MM.1S (cell line): ENCODE measurements at places on chromosomes 7 and 10.

- no peak overlapping the region for H3K27ac ChIP-seq
- no peaks in the 10 kb centered on the region for H3K36me3 ChIP-seq
- DNase-seq = no peak
- no peaks in the 10 kb centered on the region for H3K4me1 ChIP-seq
- peaks cover 59% of the 10 kb centered on the region for H3K27me3 ChIP-seq
Measured at GRCh38 chr10:71234004-71234894, 21.9 kb downstream of the UNC5B start.

DNA sequence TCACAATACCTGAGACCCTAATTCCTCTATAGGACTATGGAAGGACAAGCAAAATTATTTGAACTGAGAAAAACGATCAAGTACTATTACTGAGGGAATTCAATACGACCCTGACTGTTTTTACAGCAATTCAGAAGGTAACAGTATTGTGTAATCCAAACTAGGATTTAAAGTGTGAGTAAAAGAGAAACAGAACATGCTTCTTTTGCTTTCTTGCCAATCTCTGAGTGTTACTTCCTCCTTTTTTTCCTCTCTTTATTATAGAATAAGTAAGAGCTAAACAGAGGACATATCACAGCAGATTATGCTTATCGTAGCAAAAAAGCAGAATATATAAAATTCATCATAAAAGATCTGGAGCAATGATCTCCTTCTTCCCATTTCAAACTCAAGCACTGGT, 292.1 kb downstream of the THSD7A start:
- H3K36me3 ChIP-seq = no peaks in the 10 kb centered on the region
- no peak for DNase-seq
- no peaks in the 10 kb centered on the region for H3K4me1 ChIP-seq
- H3K27me3 ChIP-seq = no peaks in the 10 kb centered on the region
- no peak overlapping the region for H3K27ac ChIP-seq
- H3K4me3 ChIP-seq = no peak overlapping the region

DNA sequence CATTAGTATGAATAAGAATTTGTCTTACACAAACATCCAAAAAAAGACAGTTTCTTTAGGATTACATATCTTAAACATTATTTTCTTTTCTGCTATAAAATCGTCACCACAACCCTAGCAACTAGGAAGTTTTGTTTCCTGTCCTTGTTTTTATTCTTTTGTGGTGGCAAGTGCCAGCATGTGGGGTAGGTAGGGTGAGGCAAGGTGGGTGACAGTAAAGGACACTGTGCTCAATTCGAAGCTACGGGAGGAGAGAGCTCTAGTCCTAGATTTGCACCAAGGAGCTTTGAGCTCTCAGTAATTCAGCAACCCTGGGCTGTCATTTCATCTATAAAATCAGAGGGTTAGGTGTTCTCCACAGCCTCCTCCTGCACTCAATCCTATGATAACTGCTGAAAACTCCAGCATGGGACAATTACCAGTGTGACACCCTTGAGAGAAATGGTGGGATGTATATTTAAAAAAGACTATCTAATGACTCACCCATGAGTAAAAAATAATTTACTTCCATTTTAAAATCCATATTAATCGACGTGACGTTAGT, 187.1 kb downstream of the FAM107B start:
- peaks cover 19% of the 10 kb centered on the region for H3K36me3 ChIP-seq
- peaks cover 42% of the 10 kb centered on the region for H3K4me1 ChIP-seq
- no peaks in the 10 kb centered on the region for H3K27me3 ChIP-seq
- no peak overlapping the region for H3K4me3 ChIP-seq

DNA sequence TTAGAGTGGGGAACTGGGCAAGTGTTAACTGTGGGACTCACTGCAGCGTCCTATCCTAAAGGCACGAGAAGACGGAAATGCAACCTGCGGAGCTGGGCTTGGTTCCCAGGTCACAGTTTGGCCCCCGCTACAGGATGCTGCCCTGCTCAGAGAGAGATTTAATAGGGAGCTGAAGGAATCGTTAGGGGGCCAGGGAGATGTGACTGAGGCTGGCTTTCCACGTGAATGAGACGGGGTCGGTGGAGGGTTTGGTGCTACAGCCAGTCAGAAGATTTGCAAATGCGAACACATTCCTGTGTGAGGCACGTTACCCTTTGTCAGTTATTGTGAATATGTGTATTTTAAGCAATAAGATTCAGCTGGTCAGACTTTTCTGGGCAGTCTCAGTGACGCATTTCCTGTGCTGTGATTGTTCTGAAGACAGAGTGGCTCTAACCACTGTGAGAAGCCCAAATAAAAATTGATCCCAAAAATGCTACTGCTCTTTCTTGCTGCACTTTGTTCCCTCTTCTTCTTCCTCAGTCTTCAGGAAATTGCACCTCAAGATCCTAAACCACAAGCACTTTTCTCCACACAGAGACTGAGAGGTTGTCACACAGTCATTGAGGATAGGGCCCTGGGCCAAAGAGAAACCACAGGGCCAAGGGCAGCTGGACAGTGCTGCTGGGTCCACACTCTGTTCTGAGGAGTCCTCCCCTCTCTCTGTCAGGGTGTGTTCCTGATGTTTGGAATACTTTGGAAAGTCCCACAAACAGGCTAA, 21.2 kb downstream of the CYP17A1 start:
- H3K4me1 ChIP-seq = no peaks in the 10 kb centered on the region
- no peak for DNase-seq
- H3K4me3 ChIP-seq = no peak overlapping the region
- no peaks in the 10 kb centered on the region for H3K36me3 ChIP-seq
- no peaks in the 10 kb centered on the region for H3K27me3 ChIP-seq
- H3K27ac ChIP-seq = no peak overlapping the region

DNA sequence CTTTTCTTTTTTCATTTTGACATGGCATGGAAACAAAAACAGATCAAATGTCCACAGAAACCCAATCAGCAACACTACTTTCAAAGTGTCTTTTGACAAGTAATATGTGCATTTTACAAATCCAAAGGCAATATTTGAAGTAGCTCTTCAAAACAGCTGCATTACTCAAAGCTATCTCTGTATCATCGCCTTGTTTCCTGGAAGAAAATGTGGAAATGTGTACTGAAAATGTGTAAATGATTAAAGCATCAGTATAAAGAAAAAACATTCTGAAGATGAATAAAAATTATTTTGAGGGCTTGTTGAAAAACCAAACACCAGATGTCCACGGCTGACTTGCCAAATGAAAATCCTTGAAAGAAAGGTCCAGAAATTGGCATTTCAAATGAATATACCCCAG, 16.5 kb upstream of the ITGB8 start:
- no peak overlapping the region for H3K27ac ChIP-seq
- no peak overlapping the region for H3K4me3 ChIP-seq
- no peak for DNase-seq
- peaks cover 11% of the 10 kb centered on the region for H3K4me1 ChIP-seq
- no peaks in the 10 kb centered on the region for H3K27me3 ChIP-seq
